Renal pelvis (tissue), 12 donors: ENCODE measurements at places on chromosomes 2 and 18. TPM values are rescaled to one million over a fixed set of nuclear protein-coding genes. Genes with fewer than 3 reads are reported as not detected.

- no peak for DNase-seq
Measured at GRCh38 chr2:124258140-124258880, 233.2 kb downstream of the CNTNAP5 start.

CABLES1 gene
- polyA plus RNA-seq = 28.0 TPM

DNA sequence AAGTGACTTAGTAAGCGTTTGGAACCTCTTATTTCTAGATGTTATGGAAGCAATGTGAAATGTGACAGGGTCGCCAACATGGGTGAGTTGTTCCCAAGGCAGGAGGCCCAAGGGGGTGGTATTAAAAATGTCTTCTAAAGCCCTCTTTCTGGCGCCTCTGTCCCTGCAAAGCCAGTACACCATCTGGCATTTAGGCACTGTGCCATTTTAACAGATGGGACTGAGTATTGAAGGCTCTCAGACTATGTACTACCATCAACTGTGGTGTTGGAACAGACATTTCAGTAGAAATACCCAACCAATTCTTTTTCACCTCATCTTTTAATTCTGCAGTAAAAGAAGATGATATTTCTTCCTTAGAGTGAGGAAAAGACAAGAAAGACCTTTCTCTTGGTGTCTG, 384.5 kb upstream of the MMADHC start:
- no peak for DNase-seq

DNA sequence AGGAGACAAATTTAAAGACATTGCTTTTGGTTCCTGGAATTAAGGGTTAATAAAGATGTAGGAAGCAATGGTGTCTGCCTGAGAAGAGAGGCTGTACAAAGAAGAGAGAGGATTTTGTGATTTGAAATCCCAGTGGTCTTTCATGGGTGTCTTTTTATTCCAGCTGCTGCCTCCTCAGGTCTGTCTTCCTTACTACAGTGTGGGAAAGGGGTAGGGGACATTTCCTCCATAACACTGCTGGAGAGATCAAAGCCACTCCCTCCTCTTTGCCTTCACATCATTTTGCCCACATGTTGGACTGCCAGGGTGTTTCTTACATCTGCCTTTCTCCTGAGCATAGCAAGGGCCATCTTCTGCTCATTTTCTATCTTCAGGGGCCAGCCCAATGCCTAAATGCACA, 348.5 kb downstream of the EN1 start:
- DNase-seq = no peak

- DNase-seq = no peak
Measured at GRCh38 chr18:57920036-57920435, 116.9 kb upstream of the ATP8B1 start.

- DNase-seq = peak; percentile 33
Measured at GRCh38 chr2:216985658-216986141, 125.8 kb upstream of the TNP1 start.

GALNT14 gene
- polyA plus RNA-seq = 41.7 TPM

DNA sequence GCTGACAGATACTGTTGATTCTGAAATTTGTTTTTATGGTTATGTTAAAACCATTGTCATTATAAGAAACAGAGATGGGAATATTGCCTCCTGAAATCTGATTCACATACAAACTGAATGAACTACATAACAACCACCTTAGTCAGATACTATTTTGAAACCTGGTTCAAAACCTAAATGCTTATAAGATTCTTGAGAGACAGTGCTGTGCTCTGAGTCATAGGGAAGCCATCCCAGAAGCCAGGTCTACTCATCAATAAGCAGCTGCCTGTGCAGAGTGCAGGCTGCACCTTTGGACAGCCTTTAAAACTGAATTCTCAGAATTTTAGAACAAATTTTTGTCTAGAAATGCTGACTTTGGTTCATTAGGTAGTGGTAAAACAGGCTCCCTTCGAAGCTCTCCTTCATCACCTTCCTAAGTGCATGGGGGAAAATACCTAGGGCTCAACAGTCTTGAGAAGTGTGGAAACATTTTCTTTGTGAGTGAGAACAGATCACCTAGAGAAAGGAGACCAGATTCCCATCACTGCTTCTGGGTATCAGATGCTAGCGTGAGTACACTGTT, at the start of gene SERPINB7:
Gene SERPINB7 (plus strand): TSS at position 253 of the 565 bp plus-strand sequence. CDS start 6,955 bp downstream, outside the sequence.
- DNase-seq = no peak

DNA sequence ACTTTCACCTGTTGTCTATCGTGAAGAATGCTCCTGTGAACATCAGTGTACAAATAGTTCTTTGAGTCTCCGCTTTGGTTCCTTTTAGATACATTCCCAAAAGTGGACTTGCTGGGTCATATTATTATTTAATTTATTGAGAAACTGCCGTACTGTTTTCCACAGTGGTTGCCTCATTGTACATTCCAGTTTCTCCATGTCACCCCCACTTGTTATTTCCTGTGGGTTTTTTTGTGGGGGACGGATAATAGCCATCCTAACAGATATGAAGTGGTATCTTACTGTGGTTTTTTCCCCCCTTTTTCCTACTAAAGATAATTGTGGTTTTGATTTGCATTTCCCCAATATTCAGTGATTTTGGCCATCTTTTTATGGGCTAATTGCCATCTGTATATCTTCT, 53.8 kb downstream of the SMCHD1 start:
- no peak for DNase-seq

GRCh38 chr18:903701-904100, 970 bp upstream of the ADCYAP1 start:
- peak; percentile 77 for DNase-seq
